ENCODE measurements at places on chromosomes 13 and 19.

GRCh38 chr13:22592515-22592914 is 588.3 kb upstream of the SGCG start:
- no peak for DNase-seq

GRCh38 chr13:87333599-87333998 is 337.6 kb upstream of the SLITRK5 start:
- no peak for DNase-seq

DNA sequence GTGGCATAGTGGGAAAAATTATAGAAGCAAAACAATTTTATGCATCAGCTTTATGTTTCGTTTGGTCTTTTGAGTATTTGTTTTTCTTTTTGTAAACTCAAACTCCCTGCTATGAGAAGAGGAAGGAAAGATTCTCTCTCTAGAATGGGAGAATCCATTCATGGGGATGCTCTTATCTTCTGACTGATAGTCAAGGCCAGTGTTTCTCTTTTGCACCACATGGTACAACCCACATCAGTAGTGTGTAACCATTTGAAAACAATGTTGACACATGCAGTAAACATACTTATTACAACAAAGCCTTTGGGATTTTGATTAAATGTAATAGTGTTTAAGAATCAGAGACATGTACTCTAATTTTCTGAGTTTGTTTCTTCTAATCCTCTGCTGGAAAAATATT is 490.5 kb downstream of the MYO16 start:
- DNase-seq = no peak

GRCh38 chr19:7734220-7735203 is 2.6 kb upstream of the CLEC4G start:
- no peak for DNase-seq

DNA sequence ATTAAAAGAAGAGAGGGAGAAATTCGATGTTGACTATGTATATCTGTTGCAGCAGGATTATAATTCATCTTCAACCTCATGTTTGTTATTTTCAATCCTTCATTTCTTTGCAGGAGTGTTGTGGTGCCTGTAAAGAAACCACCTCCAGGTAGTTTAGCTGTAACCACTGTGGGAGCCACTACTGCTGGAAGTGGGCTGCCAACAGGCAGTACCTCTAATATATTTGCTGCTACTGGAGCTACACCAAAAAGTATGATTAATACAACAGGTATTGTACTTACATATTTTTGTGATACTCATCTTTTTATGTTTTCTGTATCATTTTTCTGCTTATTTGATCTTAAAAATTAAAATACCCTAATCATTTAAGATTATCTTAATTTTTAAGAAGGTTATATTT is 266.5 kb downstream of the NBEA start:
- DNase-seq = no peak

DNA sequence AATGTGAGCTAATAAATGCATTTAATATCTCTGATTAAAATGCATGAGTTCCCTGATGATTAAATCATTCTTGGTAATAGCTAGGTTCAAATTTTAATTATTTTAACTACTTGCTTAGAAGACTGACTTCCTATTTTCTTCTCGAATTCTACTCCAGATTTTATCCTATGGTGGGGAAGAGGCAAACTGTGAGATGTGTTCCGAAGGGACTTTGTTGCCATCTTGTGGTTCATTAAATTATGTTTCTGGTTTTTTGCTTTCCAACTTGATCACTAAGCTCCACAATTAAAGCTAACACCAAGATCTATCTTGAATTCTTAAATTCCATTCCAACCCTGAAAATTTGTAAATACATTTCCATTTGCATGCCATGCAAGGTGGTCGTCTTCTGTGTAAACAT is 538.4 kb upstream of the PCDH20 start:
- no peak for DNase-seq

- DNase-seq = no peak
Observed at GRCh38 chr13:81609335-81609734, 1268.4 kb upstream of the SPRY2 start.

- DNase-seq = no peak
Observed at GRCh38 chr13:50162001-50162400, 146.8 kb downstream of the KCNRG start.
